ENCODE measurements at places on chromosomes 3 and 15. TPM values are rescaled to one million over a fixed set of nuclear protein-coding genes. Genes with fewer than 3 reads are reported as not detected.

Gene ADAMTS7
- not detected for polyA plus RNA-seq

Gene GP5
- polyA plus RNA-seq = 3.8 TPM

Gene CLRN1
- polyA plus RNA-seq = not detected

Gene VWA5B2
- not detected for polyA plus RNA-seq

Gene CYP1A2
- not detected for polyA plus RNA-seq

DNA sequence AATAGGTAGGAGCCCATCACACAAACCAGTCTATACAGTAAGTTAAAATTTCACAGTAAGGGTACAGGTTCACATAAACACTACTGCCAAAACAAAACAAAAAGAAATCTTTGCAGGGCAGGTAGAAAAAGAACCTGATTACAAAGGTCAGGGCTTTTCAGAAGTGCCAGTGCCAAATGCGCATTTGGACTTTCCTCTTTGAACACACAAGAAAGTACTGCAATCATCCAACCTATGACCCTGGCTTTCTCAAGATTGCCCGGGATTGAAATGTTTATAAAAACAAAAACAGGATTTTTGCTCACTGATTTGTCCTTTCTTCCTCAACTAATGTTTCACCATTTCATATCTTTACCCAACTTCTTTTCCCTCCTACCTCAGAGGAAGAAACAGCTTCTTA is 47.4 kb downstream of the CBLB start:
- DNase-seq = no peak

- DNase-seq = no peak
Measured at GRCh38 chr3:183699238-183699947, 1.8 kb downstream of the YEATS2 start.

DNA sequence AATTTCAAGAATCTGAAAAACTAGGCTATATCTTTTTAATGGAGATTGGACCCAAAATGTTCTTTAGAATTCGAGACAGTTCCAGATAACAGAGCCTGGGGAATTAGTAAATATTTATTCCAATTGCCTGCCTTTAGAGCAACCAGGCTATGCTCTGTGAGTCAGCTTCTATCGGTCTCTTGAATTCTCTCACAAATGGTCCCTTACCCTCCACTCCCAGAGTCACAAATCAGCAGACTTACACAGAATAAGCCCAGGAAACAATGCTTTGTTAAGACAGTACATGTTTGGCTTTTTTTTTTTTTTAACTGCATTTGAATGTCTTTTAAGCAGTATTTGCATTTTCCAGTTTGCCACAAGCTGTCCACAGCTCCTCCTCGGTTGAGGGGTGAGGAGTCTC is 460.7 kb upstream of the CBLB start:
- no peak for DNase-seq

DNA sequence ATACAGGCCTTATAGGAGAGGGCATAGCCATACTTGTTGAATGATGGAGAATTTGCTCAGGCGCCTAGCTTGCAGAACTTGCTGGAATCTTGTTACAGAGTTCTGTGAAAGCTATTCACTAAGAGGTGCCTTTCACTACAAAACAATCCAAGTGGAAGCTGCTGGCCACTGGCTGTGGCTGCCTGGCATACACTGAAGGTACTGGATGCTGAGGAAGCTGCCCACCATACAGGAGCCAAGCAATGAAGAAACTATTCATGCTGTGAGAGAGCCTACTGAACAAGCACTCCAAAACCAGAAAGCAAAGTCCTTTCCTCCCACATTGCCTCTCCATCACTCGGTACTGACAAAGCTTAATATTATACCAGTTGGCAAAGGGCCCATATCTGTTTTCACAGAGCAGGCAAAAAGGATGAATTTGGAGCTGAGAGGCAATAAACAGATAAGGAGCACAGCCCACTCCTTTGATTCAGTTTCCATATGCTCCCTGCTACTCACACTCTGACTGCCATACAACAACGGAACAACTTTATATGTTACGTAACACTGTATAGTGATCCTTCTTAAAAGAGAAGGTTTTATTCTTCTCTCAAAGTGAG is 192.6 kb upstream of the ALCAM start:
- DNase-seq = no peak

- DNase-seq = no peak
Measured at GRCh38 chr3:167497903-167498302, 24.1 kb upstream of the SERPINI2 start.

- no peak for DNase-seq
Measured at GRCh38 chr15:93997071-93997658, 234.2 kb upstream of the MCTP2 start.

GRCh38 chr3:45241206-45241605 is 15.1 kb upstream of the TMEM158 start:
- DNase-seq = no peak

GRCh38 chr3:60301142-60301541 is 950.1 kb downstream of the FHIT start:
- no peak for DNase-seq

Measured in naive thymus-derived CD4-positive, alpha-beta T cell (primary cell).